ENCODE measurements at places on chromosomes 5 and 9.

DNA sequence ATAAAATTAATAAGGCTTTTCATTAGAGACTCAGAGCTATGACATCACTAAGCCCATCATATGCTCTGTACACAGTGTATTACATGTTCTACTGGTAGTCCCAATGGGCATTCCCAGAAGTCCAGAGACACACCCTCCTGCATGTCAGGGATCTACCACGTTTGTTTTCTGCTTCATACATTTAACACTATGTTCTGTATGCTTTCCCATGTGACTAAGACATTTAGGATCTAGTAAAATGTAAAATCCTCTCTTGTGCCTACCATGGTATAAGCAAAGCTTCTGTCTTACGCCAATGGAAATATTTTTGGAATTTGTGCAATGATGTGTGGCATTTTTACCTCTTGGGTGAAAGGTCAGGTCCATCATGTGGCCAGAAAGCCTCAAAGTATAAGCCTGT, 192.4 kb downstream of the ADAMTSL1 start:
- no peak for DNase-seq

DNA sequence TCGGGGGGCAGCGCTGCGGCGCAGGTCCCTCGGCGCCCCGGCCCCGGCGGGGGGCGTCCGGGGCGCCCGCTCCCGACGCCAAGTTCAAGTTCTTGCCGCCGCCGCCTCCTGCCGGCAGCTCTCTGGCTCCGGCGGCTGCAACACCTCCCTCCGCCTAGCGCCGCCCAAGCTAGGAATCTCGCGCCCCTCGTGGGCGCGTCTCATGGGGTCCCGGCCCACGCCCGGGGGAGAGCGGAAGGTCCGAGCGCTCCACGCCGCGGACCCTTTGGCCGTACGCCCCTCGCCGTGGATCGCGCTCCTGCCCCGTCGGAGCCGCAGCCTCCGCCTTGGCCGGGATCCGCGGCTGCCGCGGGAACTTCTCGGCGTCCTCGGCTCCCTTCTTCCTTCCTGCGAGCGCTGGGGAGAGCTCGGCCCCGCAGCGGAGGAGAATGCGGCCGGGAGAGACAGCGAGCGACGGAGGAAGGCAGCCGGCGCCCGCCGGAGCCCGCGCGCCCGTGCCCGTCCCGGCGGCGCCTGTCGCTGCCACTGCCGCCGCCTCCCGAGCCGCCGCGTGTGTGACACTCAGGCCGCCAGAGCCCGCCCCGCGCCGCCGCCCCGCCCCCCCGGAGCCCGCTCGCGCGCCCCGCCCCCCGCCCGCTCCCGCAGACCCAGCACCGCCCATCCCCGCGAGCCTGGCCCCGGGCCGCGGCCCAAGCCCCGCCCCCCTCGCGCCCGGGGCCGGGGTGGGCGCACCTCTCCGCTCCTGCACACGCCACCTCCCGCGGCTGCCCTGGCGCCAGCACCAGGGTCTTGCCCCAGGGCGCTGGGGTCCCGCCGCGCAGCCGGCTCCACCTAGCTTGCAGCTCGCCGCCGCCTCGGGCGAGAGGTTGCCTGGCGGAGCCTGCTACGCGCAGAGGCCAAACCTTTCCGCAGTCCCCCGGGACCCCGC, at the start of gene SHB:
SHB (minus strand) TSS at position 527 of the 928 bp plus-strand sequence. CDS start 582 bp downstream, outside the sequence.
- DNase-seq: peak; percentile 79

DNA sequence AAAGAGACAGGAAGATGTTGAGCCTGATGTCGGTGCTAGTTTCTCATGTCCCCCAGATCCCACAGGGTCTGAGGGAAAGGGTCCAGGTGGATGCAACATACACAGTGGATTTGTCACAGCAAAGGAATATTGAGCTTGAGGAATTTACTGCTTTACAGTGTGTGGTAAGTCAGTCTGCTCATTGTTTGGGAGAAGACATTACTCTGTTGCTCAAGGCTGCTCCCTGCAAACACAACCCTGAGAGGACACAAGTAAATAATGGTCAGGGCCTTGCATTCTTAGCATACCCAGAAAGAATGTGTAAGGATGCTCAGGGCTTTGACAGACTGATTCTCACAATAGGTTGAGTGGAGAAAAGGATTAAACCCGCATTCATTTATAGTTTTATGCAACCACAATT, 7.3 kb upstream of the MAN2A1 start:
- peak; percentile 52 for DNase-seq

DNA sequence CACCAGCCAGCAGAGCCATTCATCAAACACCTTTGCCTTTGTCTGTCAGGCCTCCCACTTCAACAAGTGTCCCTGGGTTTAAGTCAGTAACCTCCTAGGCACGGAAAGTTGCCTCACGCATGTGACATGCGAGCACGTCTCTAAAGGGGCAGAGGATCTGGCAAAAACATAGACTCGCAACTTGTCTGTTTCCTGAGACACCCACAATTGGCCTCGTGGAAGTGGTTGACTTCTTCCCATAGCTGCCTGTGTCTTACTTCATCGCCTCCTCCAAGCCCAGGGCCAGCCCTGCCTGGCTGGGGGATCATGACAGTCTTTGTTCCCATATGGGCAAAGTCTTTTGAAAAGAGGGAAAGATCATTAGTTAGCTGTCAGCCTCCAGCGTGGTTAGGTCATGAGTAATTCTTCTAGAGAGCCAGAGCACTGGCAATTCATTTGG, 35.5 kb upstream of the GLRX start:
- DNase-seq: no peak
